ENCODE measurements at places on chromosomes 2 and 18. TPM values are rescaled to one million over a fixed set of nuclear protein-coding genes. Genes with fewer than 3 reads are reported as not detected.

Gene TUBB8B
- not detected for total RNA-seq

Gene LYG1
- not detected for total RNA-seq

Gene SERPINB4
- total RNA-seq = not detected

Gene GAL3ST2
- total RNA-seq = not detected

Measured in ascending aorta (tissue), 2 donors.